Activated CD4-positive, alpha-beta T cell treated with anti-CD3 and anti-CD28 coated beads for 4 hours (primary cell): ENCODE measurements at places on chromosomes 4 and X.

DNA sequence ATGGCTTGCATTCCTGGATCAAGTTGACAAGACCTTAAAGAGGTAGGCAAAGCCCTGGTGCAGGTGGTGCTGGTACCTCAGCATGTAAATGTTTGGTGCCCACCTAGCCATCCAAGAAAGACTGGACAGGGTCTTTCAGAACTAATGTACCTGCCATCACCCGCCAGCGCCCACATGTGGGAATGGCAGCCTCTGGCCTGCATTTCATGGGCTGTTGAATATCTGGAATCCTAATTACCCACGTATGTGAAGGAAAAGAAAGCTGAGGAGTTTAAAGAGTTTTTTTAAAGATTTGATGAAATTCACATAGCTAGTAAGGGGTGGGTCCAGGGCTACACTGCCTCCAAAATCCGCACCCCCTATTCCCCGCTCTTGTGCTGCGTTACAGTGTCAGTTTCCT, 8.6 kb upstream of the CCDC149 start:
- DNase-seq = no peak

- no peak for DNase-seq
Measured at GRCh38 chr4:1373892-1374705, 27.1 kb downstream of the UVSSA start.

GRCh38 chrX:585115-585808, 45.3 kb upstream of the SHOX start:
- DNase-seq = no peak

DNA sequence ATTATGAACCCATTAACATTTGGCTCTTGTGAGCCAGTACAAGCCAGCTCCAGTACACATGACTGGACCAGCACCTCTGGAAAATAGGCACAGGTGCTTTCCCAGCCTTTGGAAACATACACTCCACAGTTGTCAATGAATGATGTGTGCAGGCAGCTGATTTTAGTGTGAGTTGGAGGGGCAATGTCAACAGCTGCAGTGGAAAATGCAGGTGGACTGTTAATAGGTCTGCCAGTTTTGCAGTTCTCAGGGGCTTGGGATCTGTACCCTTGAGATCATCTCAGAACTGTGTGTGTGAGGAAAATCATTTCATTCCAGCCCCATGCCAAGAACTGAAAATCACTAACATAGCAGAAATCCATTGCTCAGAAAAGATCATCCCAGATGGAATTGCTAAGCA, 81.7 kb upstream of the CHRDL1 start:
- DNase-seq = no peak

- no peak for DNase-seq
Measured at GRCh38 chrX:107708762-107709161, 66.8 kb downstream of the TSC22D3 start.

DNA sequence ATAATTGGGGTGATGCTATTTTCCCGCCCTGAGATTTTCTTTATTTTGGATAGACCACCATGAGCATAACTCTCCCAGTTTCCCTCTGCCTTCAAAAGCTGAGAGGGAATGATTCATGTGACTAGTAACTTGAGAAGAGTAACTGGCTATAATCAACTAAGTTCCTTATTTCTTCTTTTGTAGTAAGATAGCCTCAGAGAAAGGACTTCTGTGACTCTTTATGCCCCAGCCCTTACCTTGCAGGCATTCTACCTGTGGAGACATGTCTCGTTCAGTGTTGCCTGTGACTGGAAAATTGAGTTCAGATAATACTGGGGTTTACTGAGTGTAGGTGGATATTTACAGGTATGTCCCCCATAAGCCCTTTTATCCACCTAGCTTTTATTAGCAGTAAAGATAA, 715.4 kb upstream of the HS3ST1 start:
- DNase-seq = no peak

DNA sequence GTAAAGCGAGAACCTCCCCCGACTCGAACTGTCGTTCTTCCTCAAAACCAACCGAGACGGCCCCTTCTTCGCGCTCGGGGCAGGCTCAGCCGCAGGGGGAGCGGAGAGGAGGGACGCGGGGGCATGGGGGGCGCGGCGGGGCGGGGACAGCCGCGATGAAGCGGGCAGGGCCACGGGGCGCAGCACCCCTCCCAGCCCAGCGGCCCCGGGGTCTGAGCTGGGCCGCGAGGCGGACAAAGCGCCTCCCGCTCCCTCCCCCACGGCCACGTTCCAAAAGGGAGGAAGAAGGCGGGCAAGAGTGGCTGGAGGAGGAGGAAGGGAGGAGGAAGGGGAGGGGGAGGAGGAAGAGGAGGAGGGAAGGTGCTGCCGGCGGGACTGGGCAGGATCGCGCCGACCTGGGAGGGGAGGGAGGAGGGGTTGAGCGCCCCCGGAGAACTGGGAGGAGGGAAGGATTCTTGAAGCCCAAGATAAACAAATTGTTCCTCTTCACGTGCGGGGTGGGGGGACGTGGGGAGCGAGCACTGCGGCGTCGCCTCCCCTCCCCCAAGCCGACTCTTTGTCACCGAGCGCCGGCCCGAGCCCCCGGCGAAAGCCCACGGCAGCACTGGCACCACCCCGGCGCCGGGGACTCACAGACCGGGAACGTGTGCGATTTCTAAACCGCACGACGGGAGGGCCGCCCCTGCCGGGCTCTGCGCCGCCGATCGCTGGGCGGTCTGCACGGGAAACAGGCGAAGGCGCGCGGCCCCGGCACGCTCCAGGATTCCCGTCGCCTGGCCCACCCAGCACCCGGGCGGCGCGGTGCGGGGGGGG, 2.9 kb downstream of the MAML3 start:
- DNase-seq = peak; percentile 74
